Gastroesophageal sphincter (tissue), 4 donors: ENCODE measurements at places on chromosomes 6 and 20. TPM values are rescaled to one million over a fixed set of nuclear protein-coding genes. Genes with fewer than 3 reads are reported as not detected.

The REM1 gene
- 3.2 TPM for total RNA-seq

The GPR6 gene
- total RNA-seq: not detected

The CD40 gene
- 13.7 TPM for total RNA-seq

- no peak for ATAC-seq
These were observed 159.8 kb upstream of the FERMT1 start for GRCh38 chr20:6282642-6283041.

DNA sequence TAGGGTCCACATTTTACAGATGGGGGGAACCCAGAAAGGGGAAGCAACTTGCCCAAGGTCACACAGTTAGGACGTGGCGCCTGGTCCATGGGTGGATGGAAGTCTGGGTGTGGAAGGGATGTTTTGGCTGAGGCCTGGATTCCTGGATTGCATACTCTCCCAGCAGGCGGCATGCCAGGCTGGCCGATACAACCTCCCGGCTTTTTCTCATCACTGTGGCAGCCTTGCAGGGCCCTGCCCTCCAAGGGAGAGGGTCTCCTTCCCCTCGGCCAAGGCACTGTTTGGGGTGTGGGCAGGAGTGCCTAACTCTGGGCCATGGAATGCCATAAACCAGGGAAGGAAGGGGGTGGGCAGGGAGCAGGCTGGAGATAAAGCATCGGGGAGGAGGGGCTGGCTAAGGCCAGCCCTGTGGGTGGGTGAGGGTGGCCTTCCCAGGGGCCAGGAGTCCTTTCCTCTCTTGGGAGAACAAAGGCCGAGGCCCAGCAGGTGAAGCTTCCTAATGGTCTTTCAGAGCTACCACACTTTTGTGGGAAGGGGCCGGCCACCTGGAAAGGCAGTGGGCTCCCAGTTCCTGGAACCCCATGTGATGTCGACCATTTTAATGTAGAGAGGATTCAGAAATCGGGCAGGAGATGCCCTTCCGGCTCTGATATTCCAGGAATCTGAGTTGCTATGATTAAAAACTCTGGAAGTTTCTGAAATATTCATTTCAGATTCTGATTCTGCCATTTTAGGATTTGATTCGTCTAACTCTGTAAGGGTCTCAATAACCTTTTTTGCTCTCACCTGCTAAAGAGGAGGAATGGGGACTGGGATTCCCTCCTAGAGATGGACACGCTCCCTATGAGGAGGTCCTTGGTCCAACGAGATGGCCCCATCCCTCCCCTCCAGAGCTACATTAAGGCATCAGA, 4.2 kb downstream of the FOXS1 start:
- no peak for ATAC-seq

DNA sequence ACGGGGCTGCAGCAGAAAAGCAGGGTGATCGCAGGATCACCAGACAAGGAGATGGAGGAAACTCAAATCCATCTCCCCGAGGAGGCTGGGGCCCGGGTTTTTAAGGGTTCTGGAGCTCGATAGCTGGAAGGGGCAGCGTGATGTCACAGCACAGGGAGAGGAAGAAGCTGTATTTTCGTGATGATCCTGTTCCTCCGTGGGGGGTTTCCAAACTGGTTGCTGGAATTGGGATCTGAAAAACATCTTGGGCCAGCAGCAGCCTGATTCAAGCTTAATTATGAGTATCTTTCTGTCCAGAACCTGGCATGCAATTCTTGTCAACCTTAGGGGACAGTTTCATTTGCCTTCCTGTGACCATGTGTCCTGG, 4.1 kb downstream of the CST7 start:
- ATAC-seq: no peak

GRCh38 chr6:104788400-104788799, 71.3 kb downstream of the HACE1 start:
- ATAC-seq: no peak

- no peak for ATAC-seq
These were observed 18.1 kb upstream of the SFT2D1 start for GRCh38 chr6:166360243-166361076.

- no peak for ATAC-seq
These were observed 27.5 kb upstream of the PBOV1 start for GRCh38 chr6:138245751-138246150.

DNA sequence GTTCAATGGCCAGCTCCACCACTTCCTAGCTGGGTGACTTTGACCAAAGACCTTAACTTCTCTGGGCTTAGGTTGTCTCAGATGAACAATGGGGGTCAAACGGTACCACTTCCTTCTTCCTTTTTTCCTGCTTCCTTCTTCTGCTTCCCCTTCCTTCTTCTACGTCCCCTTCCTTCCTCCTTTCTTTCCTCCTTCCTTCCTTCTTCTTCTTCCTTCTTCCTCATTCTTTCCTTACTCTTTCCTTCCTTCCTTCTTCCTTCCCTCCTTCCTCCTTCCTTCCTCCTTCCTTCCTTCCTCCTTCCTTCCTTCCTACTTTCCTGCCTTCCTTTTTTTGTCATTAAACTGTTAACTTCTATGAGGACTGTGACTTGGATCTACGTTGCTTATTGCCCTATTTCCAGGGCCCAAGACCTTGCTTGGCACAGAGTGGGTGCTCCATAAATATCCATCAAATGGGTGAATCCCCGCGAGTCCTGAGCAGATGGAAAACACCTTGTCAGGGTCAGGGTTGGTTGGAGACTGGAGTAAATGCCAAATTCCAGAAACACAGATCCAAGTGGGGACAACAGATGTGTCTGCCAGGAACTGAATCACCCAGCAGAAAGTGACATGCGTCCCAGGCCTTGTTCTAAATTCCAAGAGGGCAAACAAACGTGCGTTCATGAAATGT, 243.3 kb downstream of the PREX1 start:
- ATAC-seq: no peak
